NCI-H1105 treated with DMSO at 0.1 percent for 48 hours (cell line): ENCODE measurements at places on chromosomes 2 and 18.

DNA sequence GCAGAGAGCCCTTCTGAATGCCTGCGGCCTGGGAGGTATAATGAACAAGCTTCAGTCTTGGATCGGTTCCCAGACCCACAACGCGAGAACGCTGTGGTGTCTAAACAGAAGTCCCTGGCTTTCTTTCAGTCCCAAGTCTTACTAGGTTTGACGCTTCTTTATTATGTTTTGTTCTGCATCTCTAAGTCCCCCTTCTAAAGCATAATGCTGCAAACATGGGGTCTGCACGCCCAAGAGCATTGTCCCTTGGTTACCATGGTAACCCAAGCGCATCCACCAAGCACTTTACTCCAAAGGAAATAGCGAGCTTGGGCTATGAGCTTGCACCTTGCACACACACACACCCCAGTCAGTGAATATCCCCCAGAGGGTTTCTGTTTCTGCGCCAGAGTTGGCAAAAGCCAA lies 193.7 kb downstream of the INO80D start:
- peak; percentile 93 for DNase-seq

DNA sequence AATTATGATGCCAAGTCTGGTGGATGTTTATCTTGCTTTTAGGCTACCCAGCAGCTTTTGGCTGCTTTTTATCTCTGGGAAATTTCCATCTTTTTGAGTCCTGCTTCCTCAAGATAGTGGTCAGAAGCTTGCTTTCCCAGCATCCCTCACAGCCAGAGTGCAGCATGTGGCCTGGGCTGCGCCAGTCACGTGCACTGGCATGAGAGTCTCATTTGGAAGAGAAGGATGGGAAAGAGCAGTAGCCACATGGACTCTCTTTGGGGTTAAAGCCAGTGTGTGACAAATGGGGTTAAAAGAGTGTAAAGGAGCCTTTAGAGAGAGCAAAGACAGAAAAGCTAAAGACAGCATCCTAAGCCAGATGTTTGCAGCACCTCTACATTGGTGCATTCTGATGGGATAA lies 12.7 kb downstream of the GPR39 start:
- DNase-seq = no peak

DNA sequence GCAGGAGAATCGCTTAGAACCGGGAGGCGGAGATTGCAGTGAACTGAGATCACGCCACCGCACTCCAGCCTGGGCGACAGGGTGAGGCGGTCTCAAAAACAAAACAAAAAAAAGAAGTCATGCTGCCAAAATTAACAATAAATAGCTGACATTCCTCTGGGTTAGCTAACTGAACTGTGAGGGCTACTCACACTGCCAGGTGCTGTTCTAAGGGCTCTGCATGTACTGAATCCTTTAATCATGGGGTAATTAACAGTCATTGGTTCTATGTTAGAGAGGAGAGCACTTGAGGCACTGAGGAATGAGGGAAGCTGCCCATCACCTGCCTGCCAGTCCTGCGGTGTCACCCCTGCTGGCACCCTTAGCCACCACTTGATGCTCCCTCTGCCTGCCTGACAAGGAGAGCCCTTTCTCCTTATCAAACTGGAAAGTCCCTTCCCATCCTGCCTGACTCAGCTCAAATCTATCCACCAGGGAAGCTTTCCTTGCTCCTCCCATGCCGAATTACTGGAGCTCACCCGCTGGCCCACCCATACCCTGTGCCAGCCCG lies 73.0 kb upstream of the RIOK3 start:
- DNase-seq = no peak

GRCh38 chr2:23571085-23571484 lies 186.1 kb downstream of the KLHL29 start:
- DNase-seq = no peak

GRCh38 chr2:174694196-174694878 lies 69.9 kb downstream of the CHRNA1 start:
- no peak for DNase-seq

- DNase-seq = no peak
Measured at GRCh38 chr18:12883372-12883683, 709 bp downstream of the PTPN2 start.

DNA sequence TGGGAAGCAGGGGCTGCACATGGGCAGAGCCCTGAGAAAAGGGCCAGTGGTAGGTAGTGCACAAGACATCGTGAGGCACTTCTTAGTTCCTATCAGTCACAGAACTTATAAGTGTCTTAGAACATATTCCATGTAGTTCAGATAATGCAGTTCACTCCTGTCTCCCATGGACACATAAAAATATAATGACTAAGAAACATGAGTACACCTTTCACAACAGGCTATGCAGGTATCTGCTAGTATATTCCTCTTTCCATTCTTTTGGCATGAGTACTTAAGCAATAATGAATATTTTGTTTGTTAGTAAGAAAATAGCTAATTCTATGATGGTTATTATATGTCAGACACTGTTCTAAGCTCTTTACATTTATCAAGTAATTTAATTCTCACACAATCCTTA lies 808.4 kb downstream of the BCL11A start:
- DNase-seq = no peak

DNA sequence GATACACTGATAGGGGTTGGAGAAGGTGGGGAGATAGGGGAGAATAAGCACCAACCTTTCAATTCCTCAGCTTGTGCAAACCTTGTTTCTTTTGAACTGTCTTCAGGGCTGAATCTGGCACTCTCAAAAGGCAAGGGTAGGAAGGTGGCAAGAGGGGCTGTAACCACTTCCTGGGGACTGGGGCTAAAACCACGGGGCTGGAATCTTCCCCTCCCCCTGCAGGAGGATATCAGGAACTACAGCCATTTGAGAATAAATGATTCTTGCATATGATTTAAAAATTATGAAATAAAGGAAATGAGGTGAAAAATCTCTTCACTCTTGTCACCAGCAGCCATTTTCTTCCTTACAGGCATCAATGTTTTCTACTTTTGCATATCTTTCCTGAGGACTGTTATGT lies 50.8 kb downstream of the ATOH8 start:
- peak; percentile 38 for DNase-seq

DNA sequence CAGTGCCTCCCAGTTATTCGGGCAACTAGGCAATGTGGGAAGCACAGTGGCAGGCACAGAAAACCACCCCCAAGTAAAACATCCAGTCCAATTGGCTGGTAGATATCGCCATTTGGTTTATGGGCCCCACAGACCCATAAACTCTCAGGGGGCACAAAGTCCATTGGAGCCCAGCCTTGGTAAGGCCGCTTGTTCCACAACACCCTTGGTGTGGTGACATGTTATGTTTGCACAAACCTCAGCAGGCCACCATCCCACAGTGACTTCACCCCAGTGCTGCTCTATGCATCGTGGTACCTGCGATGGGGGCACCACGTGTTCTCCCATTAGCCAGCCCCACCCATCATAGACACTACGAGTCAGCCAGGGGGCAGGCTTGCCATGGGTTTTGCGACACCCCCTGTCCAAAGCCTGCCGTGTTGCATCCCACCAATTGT lies 18.5 kb downstream of the PHOSPHO2 start:
- DNase-seq = no peak

GRCh38 chr2:102030855-102031527 lies 39.2 kb downstream of the IL1R2 start:
- no peak for DNase-seq

DNA sequence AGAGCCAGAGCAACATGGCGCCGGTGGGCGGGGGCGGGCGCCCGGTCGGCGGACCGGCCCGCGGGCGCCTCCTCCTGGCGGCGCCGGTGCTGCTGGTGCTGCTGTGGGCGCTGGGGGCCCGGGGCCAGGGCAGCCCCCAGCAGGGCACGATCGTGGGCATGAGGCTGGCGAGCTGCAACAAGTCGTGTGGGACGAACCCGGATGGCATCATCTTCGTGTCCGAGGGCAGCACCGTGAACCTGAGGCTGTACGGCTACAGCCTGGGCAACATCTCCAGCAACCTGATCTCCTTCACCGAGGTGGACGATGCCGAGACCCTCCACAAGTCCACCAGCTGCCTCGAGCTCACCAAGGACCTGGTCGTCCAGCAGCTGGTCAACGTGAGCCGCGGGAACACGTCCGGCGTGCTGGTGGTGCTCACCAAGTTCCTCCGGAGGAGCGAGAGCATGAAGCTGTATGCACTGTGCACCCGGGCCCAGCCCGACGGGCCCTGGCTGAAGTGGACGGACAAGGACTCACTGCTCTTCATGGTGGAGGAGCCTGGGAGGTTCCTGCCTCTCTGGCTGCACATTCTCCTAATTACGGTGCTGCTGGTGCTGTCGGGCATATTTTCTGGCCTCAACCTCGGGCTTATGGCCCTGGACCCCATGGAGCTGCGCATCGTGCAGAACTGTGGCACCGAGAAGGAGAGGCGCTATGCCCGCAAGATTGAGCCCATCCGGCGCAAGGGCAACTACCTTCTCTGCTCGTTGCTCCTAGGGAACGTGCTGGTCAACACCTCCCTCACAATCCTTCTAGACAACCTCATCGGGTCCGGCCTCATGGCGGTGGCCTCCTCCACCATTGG lies 507 bp downstream of the CNNM4 start:
- DNase-seq = no peak

- no peak for DNase-seq
Measured at GRCh38 chr2:133843551-133843950, 275.3 kb upstream of the NCKAP5 start.

DNA sequence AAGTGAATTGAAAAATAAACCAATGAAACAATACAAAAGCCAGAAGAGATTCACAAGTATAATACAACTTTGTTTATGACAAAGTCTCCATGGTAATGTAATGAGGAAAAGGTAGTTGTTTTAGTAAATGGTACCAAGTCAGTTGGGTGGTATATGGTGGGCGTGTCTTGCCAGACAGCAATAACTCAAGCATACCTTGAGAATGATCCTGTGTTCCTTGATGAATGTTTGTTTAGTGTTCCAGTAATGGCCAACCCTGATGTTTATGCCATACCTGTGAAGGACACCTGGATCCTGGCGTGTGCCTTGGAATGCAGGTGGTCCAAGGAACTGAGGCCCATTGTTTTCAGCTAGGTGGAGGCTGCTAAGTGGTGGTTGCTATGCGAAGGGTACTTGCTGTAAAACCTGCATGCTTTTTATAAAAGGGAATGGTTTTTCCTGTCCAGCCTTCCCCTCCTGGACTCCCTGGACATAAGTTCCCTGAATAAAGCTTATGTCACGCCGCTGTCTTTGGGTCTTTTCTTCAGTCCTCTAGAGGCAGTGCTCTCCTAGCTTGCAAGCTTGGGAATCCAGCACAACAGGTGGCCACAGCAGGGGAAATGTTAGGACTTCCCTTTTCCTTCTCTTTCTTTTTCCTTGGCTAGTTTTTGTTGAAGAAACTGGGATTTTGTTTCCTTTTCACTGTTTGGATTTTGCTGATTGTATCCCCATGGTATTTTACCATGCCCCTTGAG lies 54.7 kb downstream of the MTA3 start:
- DNase-seq = no peak

DNA sequence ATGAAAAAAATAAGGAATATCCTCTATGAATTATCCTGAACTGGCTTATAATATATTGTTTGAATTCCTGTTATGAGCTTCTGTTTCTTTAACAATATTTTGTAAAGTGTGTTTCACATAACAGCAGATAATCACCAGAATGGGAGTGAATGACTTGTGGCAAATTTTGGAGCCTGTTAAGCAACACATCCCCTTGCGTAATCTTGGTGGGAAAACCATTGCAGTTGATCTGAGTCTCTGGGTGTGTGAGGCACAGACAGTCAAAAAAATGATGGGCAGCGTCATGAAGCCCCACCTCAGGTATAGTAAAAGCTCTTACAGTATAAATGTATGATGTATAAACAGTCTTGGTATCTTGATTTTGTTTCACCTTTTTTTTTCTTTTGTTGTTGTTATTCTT lies 5.9 kb downstream of the GEN1 start:
- DNase-seq = no peak

- DNase-seq = no peak
Measured at GRCh38 chr2:20707601-20708000, 40.7 kb downstream of the GDF7 start.

DNA sequence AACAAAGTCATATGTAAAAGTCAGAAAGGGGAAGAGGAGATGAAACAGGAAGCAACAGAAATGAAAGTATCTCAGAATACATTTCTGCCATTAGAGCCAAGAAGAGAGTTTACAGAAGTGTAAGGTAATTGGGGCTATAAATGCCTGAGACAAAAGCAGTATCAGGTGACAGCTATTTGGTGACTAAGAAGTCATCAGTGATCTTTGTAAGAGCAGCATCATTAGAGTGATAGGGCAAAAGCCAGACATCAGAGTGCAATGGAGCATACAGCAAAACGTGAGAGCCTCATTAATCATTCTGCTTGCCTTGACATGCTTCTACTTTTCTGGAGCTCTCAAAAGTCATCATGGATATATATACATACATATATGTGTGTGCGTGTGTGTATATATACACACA lies 804.7 kb upstream of the PIK3C3 start:
- peak; percentile 94 for DNase-seq

DNA sequence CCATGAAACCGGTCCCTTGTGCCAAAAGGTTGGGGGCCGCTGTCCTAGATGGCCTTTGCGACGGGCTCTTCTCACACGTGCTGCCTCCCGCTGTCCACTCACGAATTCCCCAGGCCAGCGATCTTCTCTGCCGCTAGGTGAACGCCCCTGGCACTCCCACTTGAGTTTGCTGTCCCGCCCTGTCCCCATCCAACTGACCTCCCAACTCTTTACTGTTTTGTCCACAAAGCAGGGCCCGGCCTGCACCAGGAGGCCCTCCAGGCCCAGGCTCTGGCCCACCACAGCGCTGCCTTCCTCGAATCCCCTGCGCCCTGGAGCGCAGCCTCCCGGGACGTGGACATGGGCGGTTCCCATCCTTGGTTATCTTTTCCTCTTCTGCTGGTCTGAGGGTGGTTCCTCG lies 69.7 kb upstream of the PXDN start:
- DNase-seq = no peak

- no peak for DNase-seq
Measured at GRCh38 chr2:128600581-128601297, 282.1 kb upstream of the HS6ST1 start.

- no peak for DNase-seq
Measured at GRCh38 chr2:96116424-96116878, at the start of gene ADRA2B. Gene ADRA2B, minus strand, starts transcription at chr2:96116571. Its CDS starts 422 bp downstream, at chr2:96116149.

- no peak for DNase-seq
Measured at GRCh38 chr2:10064932-10065772, 15.1 kb downstream of the CYS1 start.

DNA sequence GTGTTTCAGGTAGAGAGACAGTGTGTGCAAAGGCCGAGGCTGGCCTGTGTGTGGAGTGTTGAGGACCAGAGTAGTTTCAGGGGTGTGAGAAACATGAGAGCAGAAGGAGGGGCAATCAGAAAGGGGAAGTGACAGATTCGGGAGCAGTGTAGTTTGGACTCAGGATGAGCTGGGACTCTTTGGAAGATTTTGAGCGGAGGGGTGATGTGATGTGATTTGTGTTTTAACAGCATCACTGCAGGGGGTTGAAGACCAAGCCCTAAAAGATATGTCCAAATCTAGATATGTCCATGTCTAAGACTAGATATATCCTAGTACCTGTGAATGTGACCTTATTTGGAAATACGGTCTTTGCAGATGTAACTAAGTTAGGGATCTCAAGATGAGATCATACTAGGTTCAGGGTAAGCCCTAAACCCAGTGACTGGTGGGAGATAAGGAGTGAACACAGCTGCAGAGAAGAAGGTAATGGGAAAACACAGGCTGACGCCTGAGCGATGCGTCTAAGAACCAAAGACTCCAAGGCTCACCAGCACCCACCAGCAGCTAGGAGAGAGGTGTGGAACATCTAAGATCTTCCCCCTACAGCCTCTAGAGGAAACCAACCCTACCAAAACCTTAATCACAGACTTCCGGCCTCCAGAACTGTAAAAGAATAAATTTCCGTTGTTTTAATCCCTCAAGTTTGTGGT lies 38.5 kb upstream of the MYO3B start:
- no peak for DNase-seq

GRCh38 chr18:50312296-50313030 lies 25.0 kb upstream of the CXXC1 start:
- DNase-seq = no peak

- DNase-seq = no peak
Measured at GRCh38 chr2:38264396-38265221, 112.5 kb downstream of the ATL2 start.
